ENCODE measurements at places on chromosomes 12 and 14.
A peak's percentile ranks its signal among the peaks of the same experiment; 100 is the strongest.

DNA sequence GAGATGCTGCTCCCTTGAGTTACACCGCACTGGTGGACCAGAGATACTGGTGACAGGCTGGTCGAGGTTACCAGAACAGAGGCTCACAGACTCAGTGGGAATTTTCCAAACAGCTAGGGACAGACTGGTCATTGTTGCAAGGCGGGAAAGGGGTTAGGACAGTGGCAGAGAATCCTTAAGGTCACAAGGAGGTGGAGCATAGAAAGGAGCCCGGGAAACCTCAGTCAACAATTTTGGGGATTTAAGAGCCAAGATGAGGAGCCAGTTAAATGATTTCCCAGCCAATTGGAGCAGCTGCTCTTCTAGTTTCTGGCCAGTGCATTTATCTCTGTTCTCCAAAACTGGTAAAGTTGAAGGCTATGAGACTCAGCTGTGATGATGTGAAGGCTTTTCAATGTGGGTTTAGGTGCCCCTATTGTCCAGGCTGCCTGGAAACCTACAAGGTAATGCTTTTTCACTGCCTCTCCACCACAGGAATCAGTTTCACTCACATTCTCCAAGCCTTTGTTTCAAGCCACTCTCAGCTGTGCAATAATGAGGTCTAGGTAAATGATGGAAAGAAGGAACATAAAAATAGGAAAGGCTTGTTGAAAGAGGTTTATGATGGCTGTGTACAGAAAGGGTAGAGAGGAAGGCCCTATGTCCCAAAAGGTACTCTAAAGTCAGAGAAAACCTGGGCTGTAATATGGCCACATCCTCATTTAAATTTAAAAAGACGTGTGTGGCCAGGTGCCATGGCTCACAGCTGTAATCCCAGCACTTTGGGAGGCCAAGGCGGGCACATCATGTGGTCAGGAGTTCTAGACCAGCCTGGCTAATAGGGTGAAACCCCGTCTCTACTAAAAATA is 7.0 kb upstream of the TNS2 start:
- no peak for DNase-seq

DNA sequence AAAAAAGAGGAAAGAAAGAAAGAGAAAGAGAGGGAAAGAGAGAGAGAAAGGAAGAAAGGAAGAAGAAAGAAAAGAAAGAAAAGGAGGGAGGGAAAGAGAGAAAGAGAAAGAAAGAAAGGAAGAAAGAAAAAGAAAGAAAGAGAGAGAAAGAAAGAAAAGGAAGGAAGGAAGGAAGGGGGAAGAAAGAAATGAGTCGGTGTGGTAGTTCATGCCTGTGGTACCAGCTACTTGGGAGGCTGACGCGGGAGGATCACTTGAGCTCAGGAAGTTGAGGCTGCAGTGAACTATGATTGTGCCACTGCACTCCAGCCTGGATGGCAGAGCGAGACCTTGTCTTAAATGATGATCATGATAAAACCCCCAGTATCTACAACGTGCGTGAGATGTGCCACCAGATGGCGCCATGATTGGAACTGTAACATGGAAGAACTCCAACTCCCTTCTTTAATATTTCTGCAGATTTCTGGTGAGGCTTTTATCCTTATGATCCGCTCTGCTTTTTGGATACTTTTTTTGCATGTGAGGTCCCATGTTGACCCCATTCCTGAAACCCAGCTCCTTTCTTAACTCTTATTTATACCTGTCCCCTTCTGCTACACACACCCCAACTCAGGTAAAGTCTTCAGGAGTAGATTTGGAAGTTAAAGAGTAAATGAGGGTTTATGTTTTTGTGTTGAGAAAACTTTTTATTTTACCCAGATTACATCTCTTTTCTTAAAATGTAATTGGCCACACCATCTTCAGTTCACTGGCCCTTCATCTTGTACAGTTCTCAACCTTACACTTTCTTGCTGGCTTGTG is 25.6 kb downstream of the RNASE10 start:
- DNase-seq, result peak; percentile 63

GRCh38 chr14:40859055-40859454 is 747.6 kb upstream of the LRFN5 start:
- no peak for DNase-seq

DNA sequence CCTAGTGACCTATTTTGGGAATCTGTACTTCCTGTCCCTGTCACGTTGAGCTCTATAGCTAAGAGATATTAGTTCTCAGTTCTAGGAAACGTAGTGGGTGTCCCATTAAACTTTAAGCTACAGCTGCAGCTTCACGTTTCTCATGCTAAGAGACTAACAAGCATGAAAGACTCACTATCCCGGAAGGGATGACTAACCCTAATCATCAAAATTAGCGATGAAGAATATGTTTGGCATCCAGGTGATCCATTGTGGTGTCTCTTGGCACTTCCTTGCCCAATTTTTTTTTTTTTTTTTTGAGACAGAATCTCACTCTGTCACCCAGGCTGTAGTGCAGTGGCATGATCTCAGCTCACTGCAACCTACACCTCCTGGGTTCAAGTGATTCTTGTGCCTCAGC is 11.0 kb upstream of the LALBA start:
- no peak for DNase-seq

GRCh38 chr14:79831195-79831892 is 380.0 kb downstream of the DIO2 start:
- DNase-seq, result no peak

GRCh38 chr14:85038526-85039352 is 491.2 kb upstream of the FLRT2 start:
- DNase-seq, result no peak

DNA sequence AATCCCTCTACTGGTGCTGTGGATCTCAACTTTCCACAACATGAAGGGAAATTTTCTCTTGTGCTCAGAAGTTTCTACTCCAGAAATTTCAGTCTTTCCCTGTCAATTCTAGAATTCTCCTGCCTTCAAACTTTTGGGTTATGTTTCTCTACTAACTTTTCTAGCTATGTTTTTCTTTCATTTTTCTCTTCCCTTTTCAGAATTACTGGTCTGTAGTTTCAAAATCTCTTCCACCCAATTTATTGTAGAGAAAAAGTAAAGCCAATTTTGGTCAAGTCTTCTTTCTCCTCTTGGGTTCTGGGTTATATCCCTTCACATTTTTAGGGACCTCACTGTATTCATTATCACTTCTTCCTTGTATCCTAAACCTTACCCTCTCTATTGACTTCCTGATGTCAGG is 18.9 kb downstream of the CNTN1 start:
- no peak for DNase-seq
